NCI-H2081 (cell line): ENCODE measurements at places on chromosomes 16 and 17.

DNA sequence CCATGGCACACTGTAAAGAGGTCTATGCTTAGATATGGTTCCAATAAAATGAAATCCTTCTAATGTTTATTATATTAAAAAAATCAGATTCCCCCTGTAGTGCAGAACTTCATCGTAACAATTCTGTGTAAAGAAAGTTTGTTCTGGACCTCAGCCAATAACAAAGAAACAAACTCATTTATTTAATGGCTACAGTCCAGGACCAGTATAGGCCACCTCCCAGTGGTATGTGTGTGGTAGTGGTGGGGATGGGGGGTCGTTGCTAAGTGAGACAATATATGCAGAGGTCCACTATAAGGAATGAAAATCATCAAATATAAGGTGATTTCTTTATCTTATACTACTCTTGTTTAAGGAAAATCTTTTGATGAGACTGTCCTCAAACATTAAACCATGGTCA lies 136.4 kb downstream of the CDK5R1 start:
- no peak for DNase-seq

GRCh38 chr16:8960788-8961109 lies 3.0 kb downstream of the USP7 start:
- DNase-seq = no peak

DNA sequence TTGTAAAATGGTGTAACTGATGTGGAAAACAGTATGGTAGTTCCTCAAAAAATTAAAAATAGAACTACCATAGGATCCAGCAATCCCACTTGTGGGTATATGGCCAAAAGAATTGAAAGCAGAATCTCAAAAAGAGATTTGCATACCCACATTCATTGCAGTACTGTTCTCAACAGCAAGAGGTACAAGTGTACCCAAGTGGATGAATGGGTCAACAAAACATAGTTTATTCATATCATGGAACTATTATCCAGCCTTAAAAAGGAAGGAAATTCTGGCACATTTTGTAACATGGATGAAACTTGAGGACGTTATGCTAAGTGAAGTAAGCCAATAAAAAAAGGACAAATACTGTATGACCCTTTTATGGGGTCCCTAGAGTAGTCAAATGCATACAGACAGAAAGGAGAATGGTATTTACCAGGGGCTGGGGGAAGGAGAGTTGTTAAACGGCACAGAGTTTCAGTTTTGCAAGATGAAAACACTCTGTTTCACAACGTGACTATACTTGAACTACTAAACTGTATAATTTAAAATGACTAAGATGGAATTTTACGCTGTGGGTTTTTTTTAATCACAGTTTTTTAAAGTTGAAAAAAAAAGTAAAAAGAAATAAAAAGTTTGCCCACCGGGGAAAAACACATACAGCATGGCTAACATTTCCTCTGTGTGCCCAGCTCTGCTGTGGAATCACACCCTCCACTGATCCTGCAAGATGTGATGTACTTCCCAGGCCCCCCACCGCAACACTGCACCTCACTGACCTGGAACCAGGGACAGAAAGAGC lies 6.1 kb downstream of the TVP23A start:
- DNase-seq = no peak

- DNase-seq = no peak
These were observed 68.6 kb downstream of the SMPD3 start for GRCh38 chr16:68379472-68380347.

- DNase-seq = no peak
These were observed 67.4 kb downstream of the MYH13 start for GRCh38 chr17:10305398-10305797.

DNA sequence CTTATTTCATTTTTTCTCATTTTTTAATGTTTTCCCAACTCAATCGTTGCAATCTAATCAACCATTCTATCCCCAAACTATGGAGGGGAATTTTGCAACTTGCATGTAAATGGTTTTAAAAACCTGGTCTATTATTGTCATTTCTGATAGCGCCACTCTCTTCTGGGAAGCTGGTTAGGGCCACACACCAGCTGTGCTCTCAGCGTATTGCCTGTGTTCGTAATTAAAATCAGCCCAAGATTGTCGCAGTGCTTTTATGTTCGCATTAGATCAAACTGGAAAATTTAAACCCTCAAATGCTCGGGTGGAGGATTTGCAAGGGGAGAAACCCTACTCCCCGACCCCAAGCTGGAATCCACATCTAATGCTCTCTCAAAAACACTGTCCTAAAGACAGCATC lies 123.5 kb upstream of the CACNG5 start:
- peak; percentile 39 for DNase-seq

DNA sequence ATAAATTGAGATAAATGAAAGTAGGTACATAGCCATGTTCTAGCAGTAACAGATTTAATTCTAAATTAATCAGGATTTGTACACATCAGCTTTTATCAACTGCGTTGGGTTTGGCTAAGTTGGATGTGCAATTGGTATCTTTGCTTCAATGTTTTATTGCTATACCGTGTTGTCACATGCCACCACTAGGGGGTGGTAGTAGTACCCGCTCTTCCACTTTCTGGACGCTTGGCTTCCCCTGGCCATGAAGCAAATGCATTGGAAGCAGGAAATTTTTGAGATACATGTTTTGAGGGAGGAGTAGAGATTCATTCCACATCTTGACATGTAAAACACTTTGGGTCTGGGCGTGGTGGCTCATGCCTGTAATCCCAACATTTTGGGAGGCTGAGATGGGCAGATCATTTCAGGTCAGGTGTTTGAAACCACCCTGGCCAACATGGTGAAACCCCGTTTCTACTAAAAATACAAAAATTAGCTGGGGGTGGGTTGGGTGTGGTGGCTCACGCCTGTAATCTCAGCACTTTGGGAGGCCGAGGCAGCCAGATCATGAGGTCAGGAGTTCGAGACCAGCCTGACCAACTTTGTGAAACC lies 58.6 kb downstream of the EMP2 start:
- DNase-seq = no peak

DNA sequence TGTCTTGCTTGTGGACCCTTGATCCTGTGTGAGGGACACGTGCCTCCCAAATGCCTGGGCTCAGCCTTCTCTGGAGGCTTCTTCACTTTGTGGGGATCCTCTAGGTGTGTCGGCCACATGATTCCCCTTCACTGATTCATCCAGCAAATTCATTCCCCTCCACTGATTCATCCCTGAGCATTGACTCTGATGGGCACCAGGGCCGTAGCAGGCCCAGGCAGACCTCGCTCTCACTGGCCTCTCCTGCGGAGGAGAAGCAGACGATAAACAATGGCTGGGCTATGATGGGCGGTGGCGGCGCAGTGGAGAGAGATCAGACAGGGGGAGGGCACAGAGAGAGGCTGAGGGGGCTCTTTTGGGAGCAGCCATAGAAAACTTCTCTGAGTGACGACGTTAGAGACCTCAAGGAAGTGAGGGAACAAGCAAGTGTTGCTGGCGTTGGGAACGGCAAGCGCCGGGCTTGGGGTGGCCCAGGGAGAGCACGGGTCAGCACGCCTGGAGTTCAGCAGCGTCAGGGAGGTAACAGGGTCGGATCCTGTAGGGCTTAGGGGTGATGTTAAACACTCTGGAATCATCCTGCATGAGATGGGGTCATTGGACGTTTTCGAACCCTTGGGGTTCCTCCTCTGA lies 17.5 kb upstream of the RPTOR start:
- no peak for DNase-seq
